ENCODE measurements at places on chromosomes 1 and 21.
A peak's percentile ranks its signal among the peaks of the same experiment; 100 is the strongest.

- DNase-seq, result no peak
Measured at GRCh38 chr1:200150006-200150405, 122.5 kb downstream of the NR5A2 start.

DNA sequence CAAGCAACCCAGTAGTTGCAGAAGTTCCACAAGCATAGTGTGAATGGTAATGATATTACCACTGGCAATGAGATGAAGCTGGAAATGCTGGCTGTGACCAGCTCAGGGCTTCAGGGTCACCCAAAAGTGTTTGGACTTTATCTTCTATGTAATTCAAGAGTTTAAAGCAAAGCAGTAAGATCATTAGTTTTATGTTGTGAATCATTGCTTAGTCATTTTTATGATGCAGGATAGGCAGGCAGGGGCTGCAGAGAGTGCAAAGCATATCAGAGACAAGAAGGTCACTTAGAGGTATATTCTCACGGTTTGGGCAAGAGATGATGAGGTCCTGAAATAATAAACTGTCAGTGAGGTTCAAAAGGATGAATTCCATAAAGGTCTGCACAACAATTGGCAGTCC, 147.4 kb downstream of the OLFM3 start:
- DNase-seq, result no peak

GRCh38 chr1:32693455-32694174, 9.0 kb downstream of the SYNC start:
- no peak for DNase-seq

GRCh38 chr1:25246600-25247023, 642 bp downstream of the RSRP1 start:
- no peak for DNase-seq

DNA sequence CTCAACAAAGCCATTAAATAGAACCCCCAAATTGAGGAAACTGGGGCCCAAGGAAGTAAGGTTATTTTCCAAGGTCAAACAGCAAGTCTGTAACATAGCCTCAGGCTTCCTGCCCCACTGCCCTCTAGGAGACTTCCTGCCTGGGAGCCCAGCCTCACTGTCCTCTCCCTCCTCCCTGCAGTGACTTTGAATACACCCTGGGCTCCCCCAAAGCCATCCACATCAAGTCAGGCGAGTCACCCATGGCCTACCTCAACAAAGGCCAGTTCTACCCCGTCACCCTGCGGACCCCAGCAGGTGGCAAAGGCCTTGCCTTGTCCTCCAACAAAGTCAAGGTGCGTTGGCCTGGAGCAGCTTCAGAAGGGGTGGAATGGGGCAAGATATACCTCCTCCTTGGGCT, 18.3 kb downstream of the GRHL3 start:
- no peak for DNase-seq

- no peak for DNase-seq
Measured at GRCh38 chr1:56135864-56136147, 443.6 kb downstream of the PLPP3 start.

GRCh38 chr1:26119892-26120608, 8.4 kb downstream of the PDIK1L start:
- DNase-seq, result no peak

GRCh38 chr1:26360807-26361604, 7.1 kb upstream of the CRYBG2 start:
- DNase-seq, result no peak

DNA sequence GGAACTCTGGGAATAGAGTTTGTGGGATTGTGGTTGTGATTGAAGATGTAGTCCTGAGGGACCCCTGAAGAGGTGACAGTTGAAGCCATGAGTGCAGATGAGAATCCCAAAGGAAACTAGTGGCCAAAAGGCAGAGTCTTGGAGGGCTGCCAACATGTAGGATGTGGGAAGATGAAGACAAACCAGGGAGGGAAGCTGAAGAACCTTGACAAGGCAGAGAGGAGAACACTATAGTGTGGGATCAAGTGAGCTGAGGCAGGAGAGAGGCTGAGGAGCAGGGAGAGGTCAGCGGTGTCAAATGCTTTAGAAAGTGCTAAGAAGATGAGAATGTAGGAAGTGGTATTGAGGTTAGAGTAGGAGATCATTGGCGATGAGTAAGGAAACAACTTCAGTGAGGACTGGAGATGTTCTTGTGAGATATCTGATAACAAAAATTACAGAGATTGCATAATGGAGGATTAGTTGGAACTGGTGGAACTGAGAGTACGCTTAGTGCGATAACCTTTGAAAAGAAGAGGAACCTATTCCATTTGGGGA, 88.5 kb upstream of the VCAM1 start:
- no peak for DNase-seq

DNA sequence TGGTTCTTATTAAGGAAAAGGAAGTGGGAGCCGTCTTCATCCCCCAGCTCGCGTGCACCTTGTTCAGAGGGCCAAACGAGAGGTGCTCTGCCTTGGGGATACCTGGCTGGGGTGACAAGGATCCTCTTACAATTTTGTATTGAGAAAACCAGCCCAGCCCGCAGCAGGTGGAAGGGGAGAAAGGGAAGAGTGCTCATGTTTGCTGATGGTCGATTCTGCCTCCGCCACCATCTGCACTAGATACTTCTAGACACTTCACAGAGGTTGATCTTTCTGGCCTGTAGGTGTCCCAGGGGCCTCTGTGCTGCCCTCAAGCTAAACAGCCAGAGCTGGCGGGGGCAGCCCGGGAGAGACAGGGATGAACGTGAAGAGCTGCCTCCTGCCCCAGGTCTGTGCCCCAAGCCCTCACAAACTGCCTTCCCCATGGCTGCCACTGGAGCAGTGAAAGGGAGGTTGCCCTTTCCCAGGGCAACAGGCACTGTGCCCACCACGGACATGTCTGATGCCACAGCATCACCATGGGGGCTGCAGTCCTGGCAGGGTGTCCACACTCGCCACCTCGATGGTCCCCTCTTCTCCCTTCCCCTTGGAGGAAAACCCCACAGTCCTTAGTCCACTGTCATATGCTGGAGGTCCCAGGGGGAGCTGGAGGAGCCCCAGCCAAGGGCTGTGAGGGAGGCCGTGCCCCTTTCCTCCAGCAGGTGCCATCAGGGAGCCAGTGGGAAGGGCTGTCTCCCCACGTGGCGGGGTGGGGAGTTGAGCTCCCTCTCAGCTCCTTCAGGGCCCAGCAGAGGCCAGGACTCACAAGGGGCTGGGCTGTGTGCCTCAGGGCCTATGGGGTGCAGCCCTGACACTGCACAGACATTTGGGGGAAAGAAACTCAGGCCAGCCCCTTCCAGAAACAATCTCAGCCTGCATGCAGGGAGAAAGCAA, 8.1 kb downstream of the ADPRS start:
- no peak for DNase-seq

- no peak for DNase-seq
Measured at GRCh38 chr1:180915426-180915965, 2.8 kb downstream of the KIAA1614 start.

DNA sequence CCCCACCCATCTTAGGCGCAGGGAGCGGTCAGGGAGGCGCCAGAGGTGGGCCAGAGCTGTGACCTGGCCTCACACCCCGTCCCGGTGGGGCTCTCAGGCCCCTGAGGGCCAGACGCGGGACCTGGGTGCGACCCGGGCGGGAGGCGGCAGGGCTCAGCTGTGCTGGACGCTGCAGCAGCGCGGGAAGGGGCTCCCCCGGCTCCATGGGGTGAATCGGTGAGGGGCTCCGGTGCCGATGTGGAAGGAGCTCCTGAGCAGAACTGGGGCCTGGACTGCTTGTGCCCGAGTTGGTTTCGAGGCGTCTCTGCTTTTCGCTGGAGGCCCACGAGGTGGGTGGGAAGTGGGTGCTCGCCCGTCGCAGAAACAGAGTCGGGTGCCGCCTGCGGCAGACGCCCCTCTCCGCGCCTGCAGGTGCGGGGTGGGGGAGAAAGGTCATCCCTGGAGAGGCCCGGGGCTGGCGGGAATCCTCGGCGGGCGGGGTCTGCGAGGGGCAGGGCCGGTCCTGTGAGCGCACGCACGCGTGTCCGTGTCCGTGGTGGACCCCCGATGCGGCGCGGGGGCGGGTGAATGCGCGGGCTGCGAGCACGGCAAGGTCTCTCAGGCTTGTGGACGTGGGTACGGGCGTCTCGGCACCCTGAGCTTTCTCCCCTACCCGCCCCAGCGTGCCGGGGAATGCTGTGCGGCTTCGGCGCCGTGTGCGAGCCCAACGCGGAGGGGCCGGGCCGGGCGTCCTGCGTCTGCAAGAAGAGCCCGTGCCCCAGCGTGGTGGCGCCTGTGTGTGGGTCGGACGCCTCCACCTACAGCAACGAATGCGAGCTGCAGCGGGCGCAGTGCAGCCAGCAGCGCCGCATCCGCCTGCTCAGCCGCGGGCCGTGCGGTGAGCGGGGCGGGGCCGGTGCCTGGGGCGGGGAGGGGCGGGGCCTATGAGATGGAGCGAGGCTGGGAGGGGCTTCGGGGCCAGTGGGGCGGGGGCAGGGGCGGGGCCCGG, 20.4 kb downstream of the AGRN start:
- peak; percentile 84 for DNase-seq

- no peak for DNase-seq
Measured at GRCh38 chr1:6128276-6129081, 51.6 kb downstream of the CHD5 start.

DNA sequence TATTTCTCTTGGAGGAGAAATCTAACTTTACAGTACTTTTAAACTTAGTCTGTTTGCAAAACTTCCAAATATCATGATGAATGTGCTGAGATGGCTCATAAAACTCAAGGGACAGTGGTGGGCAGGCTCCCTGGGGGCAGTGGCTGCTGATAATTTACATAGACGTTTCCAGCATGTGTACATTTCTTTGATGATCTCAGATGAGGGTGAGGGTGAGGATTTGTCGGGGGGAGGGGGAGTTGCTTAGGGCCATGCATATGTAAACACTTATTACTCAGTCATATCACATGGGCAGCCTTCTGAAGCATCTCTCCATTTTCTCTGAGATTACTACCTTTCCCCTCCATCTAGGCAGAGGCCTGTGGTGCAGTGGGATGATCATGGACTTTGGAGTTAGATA, 152.9 kb upstream of the HMGB4 start:
- DNase-seq, result no peak

GRCh38 chr1:206658264-206658980, 23.1 kb downstream of the DYRK3 start:
- no peak for DNase-seq

DNA sequence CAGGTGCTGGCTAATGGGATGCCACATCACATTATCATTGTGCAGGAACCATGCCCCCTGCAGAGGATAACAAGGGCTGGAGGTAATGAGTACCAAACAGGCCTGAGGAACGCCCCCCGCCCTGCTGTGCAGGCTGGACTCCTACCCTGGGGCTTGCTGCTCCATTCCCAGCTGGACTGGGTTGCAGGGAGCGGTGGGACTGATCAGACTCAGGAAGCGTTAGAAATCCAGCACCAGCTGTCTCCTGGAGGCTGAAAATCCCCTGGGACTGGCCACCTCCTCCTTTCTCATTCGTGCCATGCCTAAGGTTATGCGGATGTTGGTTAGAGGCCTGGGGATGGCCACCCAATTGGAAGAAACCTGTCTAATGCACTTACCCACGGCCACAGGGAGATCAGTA, 36.9 kb upstream of the POU3F1 start:
- no peak for DNase-seq

DNA sequence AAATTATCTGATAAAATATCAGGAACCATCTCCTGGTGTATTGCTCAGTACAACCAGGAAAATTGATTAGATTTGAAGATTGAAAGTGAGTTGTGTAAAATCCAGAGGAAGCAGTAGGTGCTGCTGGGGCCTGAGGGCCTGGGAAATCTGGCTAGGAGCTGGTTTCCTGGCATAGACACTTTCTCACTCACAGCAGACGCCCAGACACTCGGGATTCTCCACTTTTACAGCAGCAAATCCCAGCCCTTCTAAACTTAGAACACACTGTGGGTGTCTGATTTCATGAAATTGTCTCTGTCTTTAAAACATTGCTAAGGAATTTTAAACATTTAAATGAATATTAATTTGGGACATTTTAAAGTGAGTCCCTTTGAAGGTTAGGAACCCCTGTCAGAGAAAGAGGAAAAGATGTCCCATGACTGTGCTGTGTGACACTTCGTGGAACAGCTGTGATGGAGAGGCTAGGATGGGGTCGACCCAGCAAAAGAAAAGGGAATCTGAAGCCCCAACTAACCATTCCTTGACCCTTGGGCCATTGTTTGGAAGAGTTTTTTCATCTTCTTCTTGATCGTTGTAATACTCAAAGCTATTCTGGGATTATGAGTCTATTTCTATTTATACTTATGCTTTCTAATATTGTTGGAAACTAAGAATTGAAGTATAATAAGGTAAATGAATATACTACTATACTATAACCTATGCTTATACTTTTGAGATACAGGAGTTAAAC, 49.0 kb upstream of the VAMP3 start:
- DNase-seq, result no peak

DNA sequence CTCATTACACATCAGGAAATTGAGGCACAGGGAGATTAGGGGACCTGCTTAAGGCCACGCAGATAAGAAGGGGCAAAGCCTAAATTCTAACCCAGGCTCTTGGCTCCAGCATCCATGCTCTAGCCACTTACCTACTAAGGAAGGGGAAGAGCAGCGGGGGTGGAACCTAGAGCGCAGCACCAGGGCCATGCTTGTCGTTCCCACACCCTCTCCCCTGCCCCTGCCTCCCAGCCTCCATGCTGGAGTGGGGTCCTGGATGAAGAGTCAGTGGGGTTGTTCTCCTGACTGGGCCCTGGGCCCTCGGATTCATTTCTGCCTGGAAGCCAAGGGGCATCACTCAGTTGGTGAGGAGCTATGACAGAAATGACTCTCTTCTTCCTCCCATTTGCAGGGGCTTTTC, 133.3 kb downstream of the FOXD2 start:
- no peak for DNase-seq

DNA sequence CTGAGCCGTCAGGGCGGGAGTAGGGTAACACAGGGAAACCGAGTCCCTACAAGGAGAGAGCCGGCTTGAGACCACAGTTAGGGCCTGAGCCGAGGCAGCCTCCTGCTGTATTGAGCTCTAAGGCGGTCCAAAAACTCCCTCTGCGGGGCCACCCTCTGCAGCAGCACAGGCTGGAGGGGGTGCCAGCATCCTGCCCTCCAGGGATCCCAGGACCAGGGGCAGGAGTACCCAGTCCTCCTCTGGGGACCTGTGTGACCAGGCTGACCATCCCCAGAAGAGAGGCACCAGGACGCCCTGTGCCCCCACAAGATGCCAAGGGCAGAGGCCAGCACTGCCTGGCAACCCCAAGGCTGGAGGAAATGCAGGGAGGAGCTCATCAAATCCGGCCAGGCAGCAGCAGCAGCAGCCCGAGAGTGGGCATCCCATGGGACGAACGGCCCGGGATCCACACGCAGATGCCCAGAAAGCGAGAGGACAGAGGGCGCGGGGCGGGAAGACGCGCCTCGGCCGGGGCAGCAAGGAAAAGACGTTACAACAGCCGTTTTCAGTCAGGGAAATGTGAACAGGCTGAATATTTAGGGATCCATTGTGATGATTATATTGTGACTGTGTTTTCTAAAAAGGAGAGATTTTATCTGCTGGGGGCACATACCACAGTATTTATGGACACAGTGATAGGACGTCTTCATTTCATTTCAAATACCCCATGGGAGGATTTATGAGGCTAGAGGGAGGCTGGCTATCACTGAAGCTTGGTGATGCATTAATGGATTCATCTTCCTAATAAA, 57.1 kb upstream of the COL18A1 start:
- no peak for DNase-seq

GRCh38 chr21:36769051-36769839, 70.3 kb downstream of the SIM2 start:
- no peak for DNase-seq
